ENCODE measurements at places on chromosomes 1 and 21.
A peak's percentile ranks its signal among the peaks of the same experiment; 100 is the strongest.

GRCh38 chr21:17488620-17489019 lies 24.2 kb upstream of the CXADR start:
- no peak for DNase-seq

GRCh38 chr1:45047032-45047431 lies 35.0 kb downstream of the UROD start:
- DNase-seq, result no peak

DNA sequence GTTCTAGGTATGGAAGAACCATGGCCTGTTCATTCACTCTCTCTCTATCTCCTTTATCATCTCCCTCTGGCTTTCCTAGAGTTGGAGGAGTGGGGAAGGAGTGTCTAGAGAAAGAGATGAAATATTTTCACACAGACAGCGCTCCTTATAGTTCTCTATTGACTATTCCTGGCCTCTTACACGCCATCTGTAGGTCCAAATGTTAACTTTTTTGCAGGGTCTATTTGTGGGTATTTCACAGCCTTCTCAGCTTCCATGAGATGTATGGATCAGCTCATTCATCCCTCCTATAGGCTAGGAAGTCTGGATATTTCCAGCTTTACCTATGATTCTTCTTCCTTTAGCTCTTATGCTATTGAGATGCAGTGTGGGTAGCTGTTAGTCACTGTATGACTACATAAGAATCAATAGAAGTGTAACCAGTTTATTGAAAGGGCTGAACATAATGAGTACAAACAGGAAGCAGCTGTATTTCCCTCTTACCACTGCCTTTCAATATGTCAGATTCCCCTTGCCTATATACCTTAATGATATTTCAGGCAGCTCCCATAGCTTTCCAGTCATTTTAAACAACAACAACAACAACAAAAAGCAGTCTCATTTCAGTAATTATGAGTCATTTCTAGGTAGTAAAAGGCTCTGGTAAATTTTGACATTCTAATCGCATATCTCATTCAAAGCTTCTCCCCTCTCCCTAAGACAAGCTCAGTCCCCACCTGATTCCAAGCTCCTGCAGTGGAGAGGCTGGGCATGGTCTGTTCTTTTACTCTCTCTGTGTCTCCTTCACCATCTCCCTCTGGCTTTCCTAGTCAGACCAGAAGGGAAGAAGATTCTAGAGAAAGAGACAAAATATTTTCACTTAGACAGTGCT lies 149.5 kb downstream of the TTLL7 start:
- DNase-seq, result no peak

DNA sequence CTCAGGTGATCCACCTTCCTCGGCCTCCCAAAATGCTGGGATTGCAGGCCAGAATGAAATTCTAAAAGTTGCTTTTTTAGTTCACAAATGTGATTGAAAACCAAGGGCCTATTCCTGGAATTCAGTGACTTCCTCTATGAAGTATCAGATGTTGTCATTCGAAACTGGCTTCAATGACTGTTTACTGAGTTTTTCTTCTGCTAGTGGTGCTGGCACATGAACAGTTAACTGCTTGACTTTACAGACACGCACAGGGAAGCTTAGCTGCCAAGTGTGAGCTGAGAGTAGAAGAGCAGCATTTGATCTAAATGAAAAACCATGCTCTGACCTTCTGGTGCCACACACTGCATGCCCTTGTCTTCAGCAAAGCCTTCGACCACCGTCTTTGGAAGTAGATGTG lies 32.8 kb upstream of the AJAP1 start:
- DNase-seq, result no peak

DNA sequence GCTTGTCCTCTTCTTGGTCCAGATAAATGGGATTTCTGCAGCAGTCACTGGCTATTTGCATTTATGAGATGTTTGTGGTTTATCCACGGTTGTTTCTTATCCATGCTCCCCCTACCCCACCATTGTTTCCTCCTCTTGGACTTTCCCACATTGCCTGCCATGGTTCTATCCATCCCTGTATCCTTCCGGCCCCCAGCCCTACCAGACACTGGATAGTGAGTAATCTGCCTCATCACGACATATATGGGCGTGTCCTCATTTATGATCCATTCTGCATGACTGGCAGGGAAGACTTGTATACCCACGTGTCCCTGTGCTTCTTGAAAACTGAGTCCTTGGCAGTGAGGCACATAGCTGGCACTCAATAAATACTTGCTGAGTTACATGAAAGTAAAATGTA lies 40.1 kb downstream of the CACNA1S start:
- DNase-seq, result no peak

DNA sequence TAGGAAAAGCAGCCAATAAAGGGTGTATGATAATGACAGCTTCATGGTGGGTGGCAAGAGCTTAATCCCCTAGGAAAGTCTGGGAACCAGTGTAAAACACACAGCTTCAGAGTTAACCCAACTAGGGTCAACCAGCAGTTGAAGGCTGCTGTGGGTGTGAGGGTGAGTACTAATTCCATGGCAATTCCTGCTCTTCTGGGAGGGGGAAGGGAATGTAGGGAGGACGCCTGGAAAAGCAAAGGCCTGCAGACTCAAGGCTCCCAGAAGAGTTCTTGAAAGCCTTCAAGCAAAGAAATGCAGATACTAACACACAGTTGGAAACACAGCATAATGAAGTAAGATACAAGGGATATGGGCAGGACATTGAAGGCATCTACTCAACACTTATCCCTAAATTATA lies 28.1 kb downstream of the TTLL7 start:
- DNase-seq, result no peak

DNA sequence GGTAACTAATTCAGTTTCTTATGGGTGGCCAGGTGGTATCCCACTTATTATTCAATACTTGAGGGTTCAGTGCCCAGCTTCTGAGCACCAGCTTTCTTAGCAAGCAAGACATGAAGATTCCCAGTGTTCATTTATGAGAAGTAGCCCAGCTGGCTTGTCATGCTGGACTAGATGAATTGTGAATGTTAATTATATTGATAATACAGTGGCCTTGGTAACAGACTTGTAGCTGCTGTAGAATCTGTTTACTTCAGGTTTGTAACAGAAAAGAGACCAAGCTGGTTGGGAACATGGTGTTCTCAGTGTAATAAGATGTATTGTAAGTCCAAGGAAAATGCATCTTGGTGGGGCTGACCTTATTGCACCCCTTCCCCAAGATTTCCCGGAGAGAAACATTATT lies 10.1 kb downstream of the AHCYL1 start:
- DNase-seq, result no peak

- DNase-seq, result no peak
These were observed 1074.5 kb downstream of the PLA2G4A start for GRCh38 chr1:187903223-187903622.

- DNase-seq, result no peak
These were observed 104.7 kb downstream of the CAMTA1 start for GRCh38 chr1:6889875-6890480.

GRCh38 chr1:190212450-190212849 lies 265.2 kb downstream of the BRINP3 start:
- no peak for DNase-seq

DNA sequence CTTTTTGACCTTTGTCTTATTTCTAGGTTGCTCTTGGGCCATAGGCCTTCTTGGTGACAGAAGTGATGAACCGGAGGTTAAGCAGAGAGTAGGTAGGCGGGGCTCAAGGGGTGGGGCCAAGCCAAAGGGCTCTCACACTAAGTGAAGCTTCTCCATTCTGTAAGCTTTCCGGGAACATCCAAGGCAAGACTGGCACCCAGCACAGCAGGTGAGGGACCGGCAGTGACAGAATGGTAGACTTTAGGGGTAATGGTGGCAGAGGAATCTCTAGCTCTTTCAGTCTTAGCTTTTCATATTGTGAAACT lies at the start of gene TNFAIP8L2:
Gene TNFAIP8L2, plus strand, starts transcription at position 135 of the 305 bp plus-strand sequence. CDS start 2,049 bp downstream, outside the sequence.
- DNase-seq, result no peak

GRCh38 chr1:164575356-164575886 lies 16.4 kb downstream of the PBX1 start:
- no peak for DNase-seq

GRCh38 chr1:18592368-18592767 lies 38.3 kb upstream of the PAX7 start:
- DNase-seq, result no peak

GRCh38 chr1:28934676-28935075 lies 20.3 kb downstream of the EPB41 start:
- DNase-seq, result no peak

- DNase-seq, result no peak
These were observed 28.5 kb upstream of the PKP1 start for GRCh38 chr1:201254625-201255478.

DNA sequence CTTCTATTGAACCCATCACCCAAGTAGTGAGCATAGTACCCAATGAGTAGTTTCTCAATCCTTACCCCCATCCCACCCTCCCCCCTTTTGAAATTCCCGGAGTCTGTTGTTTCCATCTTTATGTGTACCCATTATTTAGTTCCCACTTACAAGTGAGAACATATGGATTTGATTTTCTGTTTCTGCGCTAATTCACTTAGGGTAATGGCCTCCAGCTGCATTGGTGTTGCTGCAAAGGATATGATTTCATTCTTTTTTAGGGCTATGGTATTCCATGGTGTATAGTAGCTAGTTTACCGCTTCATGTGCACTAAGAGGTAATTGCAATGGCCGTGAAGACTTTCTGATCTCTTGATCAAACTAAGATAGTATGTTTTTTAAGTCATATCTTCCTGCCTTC lies 107.5 kb upstream of the SERTAD4 start:
- no peak for DNase-seq

DNA sequence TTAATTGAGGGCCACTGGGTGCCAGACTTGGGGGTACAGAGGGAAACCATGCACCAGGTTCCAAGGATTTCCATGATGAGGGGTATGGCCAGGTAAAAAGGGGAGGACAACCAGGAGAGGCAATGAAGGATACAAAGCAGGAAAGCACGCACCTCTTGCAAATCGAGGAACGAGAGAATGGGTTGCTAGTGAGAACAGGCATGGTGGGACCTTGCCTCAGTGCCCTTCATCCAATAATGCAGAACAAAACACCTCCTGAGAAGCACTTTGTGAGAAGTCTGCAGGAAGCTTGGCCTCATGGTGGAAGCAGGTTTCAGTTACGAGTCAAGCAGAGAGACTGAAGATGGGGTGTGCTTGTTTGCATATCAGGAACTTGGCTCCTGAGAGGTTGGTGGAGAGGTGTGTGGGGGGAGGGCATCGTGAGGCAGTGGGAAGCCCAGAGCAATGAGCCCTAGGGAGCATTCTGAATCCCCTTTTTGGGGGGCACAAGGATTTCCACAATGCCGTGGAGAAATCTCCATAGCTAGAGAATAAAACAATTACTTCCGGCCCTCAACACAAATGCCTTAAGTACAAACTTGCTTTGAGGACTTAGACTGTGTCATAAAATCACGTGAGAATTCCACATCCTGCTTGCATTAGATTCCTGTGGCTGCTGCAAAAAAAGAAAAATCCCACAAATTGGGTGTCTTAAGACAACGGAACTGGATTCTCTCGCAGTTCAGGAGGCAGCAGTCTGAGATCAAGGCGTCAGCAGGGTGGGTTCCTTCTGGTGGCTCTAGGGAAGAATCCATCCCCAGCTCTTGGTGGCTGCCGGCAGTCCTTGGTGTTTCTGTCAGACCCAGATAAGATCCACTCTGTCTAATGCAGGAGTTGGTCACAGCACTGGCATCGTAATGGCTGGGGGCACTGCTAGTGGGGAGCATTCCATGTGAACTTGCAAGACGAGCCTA lies 54.9 kb upstream of the BACE2 start:
- peak; percentile 41 for DNase-seq

DNA sequence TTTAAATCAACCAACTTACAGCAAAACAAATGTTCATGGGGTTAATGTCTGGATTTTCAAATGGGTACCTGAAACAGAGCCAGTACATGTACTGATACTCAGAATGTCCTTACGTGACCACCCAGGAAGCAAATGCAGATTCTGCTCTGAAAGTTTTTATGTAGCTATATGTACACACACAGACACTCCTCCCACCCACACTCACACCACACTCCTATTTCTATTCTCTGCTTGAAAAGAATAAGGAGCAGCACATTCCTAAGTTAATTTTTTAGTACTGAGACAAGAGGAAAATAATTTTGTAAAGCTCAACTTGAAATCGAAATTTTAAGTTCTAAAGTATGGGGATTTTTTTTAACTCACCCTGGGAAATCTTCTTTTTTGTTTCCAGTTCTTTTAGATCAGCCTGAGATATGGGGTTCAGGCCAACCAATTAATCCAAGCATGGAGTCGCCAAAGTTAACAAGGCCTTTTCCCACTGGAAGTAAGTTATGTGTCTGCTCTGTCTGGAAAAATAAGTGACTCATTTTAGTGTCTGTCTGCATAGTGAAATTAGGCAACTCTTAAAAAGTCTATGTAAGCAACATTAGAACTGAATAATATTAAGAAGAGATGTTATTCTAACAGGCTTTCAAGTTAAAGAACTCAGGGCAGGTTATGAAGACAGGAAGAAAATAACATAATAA lies 75.5 kb upstream of the DYNLT5 start:
- no peak for DNase-seq

DNA sequence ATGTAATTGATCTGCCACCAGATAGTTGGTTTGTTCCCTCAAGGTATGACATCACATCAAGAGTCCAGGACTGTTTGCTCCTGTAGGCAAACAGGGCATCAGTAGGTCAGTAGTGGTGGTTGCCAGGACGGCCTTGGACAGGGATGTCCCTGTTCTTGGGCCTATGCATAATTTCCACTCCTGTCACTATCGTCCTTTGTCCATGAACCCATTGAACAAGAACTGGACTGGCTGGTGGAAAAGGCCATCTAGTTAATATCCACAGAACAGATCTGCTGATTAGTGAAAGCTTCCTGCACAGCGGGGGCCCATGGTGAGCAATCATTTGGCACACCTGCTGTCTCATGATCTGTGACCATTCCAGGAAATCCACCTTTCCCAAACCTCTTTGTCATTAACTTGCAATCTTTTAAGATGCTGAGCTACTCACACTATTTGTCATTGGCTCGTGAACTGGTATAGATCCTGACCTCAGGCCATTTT lies 12.4 kb upstream of the BSDC1 start:
- DNase-seq, result no peak

GRCh38 chr1:32332290-32333079 lies 3.5 kb downstream of the MARCKSL1 start:
- no peak for DNase-seq

- DNase-seq, result no peak
These were observed 88.9 kb downstream of the CRB1 start for GRCh38 chr1:197356723-197357533.

DNA sequence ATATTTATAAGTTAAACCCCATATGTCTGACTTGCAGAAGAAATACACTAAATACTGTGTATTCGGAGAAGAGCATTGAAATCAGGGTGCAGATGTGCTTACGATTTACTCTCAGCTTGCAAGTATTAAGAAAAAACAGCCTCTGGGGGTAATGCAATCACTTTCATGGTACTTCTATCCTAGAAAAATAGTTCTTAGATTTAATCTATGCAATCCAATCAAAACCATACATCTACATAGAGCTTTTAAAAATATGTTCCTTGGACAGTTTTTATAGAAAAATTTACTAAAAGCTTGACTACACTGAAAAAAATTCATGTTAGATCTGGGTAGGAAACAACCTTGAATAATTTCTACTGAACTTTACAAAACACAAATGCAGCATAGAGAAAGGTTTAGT lies 890.3 kb upstream of the ADGRL2 start:
- no peak for DNase-seq

GRCh38 chr1:64308866-64309265 lies 105.4 kb downstream of the UBE2U start:
- no peak for DNase-seq

Data from NCI-H187 treated with DMSO at 0.1 percent for 48 hours (cell line).